ENCODE measurements at places on chromosomes 13 and 19.

DNA sequence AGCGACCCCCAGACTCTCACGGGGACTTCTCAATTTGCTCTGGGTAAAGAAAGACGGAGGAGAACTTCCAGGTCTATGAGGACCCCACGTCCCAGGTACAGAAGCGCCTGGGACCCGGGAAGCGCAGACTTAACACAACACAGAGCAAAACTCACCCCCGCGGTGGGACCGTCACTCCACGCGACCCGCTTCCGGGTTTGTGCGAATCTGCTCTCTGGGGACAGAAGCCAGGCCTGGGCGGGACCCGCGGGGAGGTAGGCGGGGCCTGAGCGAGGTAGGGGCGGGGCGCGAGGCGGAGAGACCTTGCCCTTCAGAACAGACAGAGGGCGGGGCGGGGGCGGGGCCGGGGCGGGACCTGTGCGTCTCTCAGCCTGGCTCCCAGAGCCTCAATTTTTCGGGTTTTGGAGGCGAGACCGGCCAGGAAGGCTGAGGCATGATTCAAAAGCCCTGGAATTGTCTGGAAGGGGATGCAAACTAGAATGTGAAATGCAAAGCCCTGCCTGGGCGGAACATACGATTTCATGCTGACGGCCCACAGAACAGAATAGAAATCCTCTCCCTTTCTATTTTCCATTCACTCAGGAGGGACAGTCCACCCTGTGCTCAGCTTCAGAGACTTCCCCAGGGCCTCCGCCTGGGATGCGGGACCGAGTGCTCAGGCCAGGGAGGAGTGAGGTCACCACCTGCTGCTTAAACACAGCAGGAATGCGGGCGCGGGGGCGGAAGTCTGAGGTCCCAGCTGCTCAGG lies 19.3 kb upstream of the ZNF888 start:
- DNase-seq, result peak; percentile 73

GRCh38 chr19:42254850-42255765 lies at the start of gene ERF:
TSS of gene ERF (minus strand) at chr19:42255128. CDS start at chr19:42254999, 129 bp downstream.
- DNase-seq, result peak; percentile 87

GRCh38 chr13:89897681-89898080 lies 1449.8 kb upstream of the MIR17HG start:
- no peak for DNase-seq

DNA sequence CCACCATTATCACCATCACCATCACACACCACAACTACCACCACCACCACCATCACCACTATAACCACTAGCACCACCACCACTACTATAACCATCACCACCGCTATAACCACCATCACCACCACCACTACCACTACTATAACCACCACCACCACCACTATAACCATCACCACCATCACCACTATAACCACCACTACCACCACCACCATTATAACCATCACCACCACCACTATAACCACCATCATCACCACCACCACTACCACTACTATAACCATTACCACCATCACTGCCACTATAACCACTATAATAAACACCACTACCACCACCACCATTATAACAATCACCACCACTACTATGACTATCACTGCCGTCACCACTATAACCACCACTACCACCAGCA lies 173.2 kb downstream of the DCLK1 start:
- DNase-seq, result no peak

DNA sequence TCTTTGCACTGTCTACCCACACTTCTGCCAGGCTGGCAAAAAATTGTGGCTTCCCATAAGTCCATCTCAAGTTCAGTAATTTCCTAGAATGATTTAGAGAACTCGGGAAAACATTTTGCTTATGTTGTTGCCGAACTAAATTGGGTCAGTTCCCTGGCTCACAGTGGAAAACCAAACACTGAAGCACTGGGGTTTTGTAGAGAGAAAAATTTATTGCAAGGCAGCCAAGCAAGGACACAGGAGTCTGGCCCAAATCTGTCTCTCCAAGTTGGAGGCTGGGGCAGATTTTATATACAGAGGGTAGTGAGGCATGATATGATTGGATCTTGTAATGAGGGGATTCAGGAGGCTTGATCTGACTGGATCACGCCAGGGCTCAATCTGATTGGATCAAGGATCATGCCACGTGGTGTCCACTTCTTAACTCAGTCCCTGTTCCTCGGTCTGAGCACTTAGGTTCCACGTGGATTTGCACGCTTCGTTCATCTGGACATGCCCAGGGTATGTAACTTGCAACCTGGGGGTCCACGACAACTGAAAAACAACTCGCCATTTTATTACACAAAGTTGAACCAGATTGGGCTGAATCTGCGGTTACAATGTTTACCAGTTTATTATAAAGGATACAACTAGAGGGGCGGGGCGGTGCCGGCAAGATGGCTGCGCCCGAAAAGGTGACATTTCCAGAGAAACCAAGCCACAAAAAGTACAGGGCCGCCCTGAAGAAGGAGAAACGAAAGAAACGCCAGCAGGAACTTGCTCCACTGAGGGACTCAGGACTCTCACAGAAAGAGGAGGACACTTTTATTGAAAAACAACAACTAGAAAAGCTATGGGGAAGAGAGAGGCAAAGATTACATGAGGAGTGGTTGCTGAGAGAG lies 7.3 kb downstream of the CD209 start:
- no peak for DNase-seq

DNA sequence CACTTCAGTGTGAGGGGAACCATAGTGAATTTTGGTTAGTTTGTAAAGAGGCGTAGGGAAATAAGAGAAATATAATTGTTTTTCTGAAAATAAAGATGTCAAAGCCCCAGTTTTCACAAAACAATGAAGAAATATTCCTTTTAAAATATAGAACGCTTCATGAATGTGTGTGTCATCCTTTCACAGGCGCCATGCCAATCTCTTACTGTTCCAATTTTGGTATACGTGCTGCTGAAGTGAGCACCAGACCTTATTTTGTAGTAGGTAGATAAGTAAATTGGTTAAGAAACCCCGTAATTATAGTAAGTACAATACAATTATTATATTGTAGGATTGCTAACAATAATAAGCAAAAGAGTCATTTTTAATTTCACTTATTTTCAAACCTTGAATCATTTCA lies 43.3 kb downstream of the NAA16 start:
- no peak for DNase-seq

DNA sequence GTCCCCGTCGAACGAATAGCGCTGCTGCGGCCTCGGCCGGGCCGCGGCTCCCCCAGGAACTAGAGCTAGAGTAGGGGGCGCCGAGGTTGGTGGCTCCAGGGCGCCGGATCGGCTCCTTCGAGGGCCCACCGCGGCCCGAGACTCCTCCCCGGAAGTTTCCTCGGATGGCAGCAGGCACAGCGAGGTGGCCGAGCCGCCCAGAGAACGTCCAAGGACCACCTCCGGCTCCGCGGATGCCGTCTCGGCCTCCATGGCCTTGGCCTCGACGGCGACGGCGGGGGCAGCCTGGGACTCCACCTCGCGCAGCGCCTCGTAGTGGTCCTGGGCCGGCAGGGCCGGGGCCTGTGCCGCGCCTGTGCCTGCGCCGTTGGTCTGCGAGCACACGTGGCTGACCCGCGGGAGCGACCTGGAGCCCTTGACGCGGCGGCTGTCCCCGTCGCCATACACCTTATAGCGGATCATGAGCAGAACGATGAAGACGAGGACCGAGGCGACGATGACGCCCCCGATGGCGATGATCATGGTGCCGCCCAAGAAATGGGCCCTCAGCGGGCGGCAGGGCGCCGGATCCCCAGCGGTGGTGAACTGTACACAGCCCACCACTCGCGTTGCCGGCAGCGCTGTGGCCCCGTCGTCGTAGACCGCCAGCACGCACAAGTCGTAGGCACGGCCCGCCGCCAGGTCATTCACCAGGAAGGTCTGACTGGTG lies 11.8 kb downstream of the IFNL1 start:
- DNase-seq, result no peak

DNA sequence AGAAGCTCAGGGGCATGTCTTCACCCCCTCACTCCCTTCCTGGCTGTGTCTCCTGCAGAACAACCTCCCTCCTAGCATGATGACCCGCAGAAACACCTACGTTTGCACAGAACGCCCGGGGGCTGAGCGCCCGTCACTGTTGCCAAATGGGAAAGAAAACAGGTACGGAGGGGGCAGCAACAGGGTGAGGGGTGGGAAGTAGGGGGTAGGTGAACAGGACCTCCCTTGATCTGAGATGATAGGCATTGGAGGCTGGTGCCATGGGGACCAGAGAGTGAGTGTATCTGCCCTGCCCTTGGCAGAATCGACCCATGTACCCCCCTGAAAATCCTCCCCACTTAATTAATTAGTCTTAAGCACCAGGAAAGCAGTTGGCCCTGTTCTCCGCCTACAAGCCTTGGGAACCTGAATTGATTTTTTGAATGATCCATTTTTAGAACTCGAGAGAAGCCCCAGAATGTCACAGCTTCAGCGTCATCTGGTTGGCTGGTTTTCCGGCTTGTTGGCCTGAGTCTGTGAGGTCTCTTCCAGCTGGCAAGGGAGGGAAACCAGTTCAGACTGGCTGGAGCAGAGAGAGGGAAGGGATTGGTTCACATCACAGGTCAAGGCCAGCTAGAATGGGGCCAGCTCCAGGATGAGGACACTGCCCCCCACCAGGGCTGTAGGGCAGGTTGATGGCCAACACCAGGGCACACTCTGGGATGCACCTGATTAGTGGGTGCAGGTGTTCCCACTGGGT lies 28.2 kb downstream of the CKM start:
- DNase-seq, result no peak

DNA sequence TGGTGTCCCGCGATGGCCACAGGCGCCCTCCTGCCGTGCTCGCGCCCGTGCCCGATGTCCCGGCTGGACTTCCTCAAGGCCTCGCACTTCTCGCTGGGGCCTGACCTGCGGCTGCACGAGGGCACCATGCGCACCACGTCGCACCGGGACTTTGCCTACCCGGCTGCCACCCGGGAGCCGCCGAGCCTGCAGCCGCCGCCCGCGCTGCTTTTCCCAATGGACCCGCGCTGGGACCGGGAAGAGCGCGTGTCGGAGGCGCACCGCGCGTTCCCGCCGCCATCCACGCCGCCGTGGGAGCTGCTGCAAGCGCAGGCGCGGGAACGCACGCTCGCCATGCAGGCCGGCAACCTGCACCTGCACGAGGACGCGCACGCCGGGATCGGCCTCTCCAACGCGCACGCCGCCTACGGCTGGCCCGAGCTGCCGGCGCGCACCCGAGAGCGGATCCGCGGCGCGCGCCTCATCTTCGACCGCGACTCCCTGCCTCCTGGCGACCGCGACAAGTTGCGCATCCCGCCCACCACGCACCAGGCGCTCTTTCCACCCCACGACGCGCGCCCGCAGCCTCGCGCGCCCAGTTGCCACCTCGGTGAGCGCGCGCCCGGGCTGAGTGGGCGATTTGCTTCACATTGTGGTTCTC lies 12.1 kb upstream of the PEX11G start:
- no peak for DNase-seq

GRCh38 chr13:26053418-26053980 lies 1.7 kb upstream of the SHISA2 start:
- DNase-seq, result no peak

GRCh38 chr13:21948769-21949474 lies 278.0 kb downstream of the FGF9 start:
- no peak for DNase-seq

GRCh38 chr13:50672025-50672424 lies 171.5 kb downstream of the DLEU7 start:
- DNase-seq, result no peak

GRCh38 chr19:1761528-1762242 lies 8.4 kb downstream of the ONECUT3 start:
- DNase-seq, result no peak

DNA sequence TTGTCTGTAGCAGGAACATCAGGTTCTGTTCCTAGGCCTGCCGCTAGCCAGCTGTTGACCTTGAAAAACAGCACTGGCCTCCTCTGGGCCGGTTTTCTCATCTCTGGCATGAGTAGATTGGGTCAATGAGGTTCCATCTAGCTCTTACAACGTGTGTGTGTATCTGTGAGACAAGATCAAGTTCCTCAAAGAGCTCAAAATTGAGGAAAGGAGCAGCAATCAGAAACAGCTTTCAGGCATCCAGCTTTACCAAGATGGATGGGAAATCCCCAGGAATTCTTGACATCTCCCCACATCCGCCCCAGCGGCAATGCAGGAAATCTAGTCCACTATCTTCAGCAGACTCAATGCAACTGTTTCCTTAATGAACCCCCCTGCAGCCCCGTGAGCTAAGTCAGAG lies 4.9 kb downstream of the FLT1 start:
- no peak for DNase-seq

Data from HCEC 1CT (cell line).